ENCODE measurements at places on chromosomes 3 and 15.

- no peak for DNase-seq
Measured at GRCh38 chr15:32908135-32908801, 190.5 kb downstream of the GREM1 start.

- DNase-seq: no peak
Measured at GRCh38 chr3:71975573-71975972, 190.6 kb upstream of the PROK2 start.

GRCh38 chr15:66940368-66940767, 125.0 kb upstream of the SMAD3 start:
- DNase-seq: peak; percentile 35

GRCh38 chr3:184466413-184466960, 86.6 kb downstream of the CHRD start:
- peak; percentile 7 for DNase-seq

- DNase-seq: no peak
Measured at GRCh38 chr15:83848315-83849050, 194.6 kb downstream of the ADAMTSL3 start.

DNA sequence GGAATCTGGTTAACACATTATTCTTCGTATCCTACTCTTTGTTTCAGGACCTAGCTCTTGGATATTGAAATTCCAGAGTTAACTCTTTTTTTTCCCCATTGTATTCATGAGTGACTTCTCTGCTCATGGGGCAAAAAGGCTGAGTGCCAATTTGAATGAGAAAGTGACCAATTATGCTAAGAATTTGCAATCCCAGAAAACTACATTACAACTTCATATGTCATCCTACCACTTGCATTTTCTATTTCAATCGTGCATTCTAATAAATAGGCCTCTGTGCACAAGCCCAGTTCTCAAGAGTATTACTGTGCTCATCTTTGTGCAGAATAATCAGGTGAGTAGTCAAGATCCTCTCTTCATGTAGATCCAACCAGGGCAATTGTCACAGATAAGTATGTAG, 537.8 kb downstream of the OTOL1 start:
- DNase-seq: no peak

DNA sequence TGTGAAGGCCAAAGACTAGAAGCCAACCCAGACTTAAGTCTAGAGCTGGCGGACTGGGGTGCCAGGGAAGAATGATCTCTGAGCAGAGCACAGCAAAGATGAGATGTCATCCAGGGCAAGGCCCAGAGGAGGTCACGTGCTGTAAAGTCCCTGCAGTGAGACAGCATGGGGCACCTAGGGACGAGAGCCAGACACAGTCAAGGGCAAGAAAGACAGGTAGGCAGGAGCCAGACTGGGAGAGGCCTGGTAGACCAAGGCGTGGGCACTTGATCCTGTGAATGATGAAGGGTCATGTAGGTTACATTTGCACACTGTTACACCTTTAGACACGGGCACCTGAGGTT, 379.7 kb upstream of the PROK2 start:
- DNase-seq: no peak

DNA sequence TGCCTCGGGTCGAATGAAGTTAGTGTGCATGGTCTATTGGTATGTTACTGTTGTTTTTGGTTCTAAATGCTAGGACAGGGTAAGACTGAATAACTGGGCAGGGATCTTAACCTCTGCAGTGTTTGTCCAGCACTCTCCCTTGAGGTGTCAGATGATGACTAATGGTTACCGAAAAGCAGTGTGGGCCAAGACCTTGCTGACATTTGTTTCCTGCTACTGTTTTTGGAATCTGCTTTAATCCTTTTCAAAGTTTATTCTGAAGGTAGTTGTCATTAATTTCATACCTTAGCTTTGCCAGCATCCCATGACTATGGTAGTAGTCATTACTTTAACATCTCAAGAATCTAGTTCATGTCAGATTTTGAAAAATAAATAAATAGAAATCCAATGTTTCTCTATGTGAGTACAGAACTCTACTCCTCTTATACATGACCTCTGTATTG, 117.0 kb downstream of the P3H2 start:
- no peak for DNase-seq

- DNase-seq: no peak
Measured at GRCh38 chr15:28919679-28920655, 34.2 kb downstream of the APBA2 start.

Data from stimulated activated CD4-positive, alpha-beta T cell treated with anti-CD3 and anti-CD28 coated beads, Interleukin-15, amount 100 ng/mL, for 24 hours (primary cell).